ENCODE measurements at places on chromosomes 5 and 9. TPM values are rescaled to one million over a fixed set of nuclear protein-coding genes. Genes with fewer than 3 reads are reported as not detected.

- DNase-seq: no peak
These were observed 316.0 kb upstream of the DMAC1 start for GRCh38 chr9:8115570-8115969.

DNA sequence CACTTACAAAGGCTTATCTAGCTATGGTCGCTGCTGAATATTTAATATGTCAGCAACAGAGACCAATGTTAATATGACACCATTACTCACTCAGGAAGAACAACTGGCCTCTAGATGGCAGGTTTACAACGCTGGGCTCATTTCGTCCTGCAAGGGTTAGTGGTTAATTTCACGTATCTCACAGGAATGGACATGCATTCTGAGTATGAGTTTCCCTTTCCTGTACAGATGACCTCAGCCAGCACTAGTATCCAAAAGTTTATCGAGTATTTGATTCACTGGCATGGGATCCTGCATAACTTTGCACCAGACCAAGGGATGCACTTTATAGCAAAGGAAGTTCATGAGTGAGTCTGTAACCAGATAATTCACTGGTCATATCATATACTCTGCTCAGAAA is 8.7 kb upstream of the TRPC7 start:
- peak; percentile 50 for DNase-seq

The ENG gene
- polyA plus RNA-seq: 74.0 TPM

DNA sequence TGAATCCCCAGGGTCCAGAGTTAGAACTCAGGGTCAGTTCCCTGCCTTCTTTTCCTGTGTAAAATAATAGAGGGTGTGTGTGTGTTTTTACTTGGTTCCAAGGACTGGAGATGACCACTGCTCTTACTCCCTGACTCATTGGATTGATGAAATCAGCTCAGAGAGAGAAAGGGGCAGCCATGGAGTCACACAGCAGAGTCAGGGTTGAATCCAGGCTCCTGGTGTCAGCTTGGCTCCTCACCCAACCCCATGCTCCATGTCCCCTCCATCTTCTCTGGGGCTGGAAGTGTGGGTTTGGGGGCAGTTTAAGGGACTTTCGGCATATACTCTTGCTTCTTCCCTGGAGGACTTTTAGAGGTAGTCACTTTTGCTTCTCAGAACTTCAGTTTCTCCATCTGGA is 21.6 kb downstream of the DAB2IP start:
- DNase-seq: no peak

The CXXC5 gene
- 205 TPM for polyA plus RNA-seq

DNA sequence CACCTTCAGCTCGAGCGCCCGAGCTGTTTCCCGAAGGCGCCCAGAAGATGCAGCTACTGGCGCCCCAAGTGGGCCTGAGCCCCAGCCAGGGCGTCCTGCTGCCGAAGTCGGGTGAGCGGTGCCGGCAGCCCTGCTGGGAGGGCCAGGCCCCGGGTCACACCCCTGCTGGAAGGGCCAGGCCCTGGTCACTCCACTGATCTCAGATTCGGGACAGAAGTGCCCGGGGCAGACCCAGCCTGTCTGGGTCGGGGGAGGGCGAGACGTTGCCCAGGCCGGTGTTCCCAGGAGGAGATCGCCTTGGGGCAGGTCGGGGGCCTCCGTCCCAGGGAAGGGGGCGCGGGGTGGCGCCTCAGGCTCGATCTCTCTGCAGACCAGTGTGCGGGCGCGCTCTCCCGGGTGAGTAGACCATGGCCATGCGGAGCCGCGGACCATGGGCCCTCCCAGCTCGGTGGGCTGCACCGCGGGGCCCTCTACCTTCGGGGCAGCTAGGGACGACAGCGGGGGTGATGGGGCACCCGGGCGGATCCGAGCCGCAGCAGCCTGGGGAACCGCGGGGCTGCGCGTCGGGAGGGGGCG is 2.3 kb downstream of the LCNL1 start:
- DNase-seq: no peak

DNA sequence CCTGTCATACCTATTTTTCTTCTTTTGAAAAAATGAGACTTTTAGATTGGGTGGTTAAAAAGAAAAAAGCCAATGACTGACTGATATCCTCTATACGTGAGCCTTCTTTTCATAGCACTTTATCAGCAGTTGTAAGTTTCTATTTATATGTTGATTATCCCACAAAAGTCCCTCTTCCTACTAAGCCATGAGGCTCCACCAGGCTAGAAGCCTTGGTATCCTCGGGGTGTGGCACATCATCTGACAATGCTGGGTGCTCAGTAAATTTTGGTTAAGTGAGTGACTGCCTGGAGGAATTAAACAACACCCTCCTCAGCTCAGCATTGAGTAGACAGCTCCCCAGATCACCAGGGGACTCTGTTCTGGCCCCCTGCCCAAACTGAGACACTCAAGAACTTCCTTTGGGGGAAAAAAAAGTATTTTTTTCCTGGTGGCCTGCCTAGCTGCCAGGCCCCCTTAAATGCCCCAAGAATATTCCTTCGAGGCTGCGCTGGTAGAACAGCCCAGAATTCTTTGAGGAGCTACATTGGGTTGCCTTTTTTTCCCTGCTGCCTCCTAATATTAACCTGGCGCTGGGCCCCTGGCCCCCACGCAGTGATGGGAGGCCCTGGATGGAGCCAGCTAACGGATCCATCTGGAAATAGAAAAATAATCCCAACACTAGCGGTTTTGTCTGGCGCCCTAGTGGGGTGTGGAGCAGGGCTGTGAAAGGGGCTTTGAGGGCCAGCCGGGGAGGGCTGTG is 23.4 kb upstream of the COL27A1 start:
- no peak for DNase-seq

The MEF2C gene
- polyA plus RNA-seq: 43.4 TPM

The PAPPA gene
- 8.4 TPM for polyA plus RNA-seq

DNA sequence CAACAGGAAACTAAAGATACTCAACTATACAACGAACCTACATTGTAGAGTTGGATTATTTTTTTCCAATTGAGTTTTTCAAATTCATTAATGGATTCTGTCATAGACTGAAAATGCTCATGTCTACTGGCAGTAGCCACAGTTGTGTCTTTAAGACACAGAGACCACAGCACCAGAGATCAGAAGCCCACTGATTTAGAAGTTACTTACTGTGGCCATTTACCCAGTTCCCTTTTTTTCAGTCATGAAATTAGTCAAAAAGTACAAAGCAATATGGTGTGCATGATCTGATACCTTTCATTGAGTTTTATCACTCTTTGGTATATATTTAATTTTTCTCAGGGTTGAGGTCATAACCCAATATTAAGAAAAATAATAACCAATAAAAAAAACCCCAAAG is 1640.2 kb upstream of the WWC1 start:
- no peak for DNase-seq

- DNase-seq: no peak
These were observed 614.1 kb downstream of the EBF1 start for GRCh38 chr5:158485604-158486081.

- DNase-seq: no peak
These were observed 12.0 kb downstream of the PRKACG start for GRCh38 chr9:69001921-69002320.

DNA sequence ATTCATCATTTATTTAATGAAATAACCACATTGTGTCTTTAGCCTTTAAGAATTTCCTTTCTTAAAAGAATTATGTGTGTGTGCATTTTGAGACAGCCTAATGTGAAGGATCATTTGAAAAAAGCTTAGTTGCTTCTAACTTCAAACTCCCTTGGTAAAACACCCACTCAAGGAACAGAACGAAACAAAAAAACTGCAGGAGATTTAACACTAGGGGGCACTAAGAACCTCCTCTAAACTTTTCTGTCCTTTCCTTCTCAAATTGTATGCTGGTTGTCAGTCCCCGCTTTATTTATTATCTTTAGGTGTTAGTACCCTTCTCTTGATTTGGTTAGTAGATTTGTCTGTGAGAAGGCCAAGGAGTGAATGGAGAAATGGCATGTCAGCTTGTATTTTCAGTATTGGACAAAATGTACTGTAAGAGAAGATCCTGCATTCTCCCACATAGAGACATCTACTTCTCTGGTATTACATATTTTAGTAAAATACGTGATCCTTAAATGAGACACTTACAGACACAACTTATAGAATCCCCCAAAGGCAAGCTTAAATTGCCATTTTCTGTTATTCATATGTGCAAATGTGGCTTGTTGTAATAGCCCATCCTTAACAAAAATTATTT is 229.7 kb downstream of the MRPS30 start:
- DNase-seq: peak; percentile 15

The FBP2 gene
- polyA plus RNA-seq: not detected

- no peak for DNase-seq
These were observed 288.7 kb downstream of the DOCK8 start for GRCh38 chr9:503326-503725.

- DNase-seq: no peak
These were observed 5.5 kb downstream of the TTC16 start for GRCh38 chr9:127721391-127721821.

DNA sequence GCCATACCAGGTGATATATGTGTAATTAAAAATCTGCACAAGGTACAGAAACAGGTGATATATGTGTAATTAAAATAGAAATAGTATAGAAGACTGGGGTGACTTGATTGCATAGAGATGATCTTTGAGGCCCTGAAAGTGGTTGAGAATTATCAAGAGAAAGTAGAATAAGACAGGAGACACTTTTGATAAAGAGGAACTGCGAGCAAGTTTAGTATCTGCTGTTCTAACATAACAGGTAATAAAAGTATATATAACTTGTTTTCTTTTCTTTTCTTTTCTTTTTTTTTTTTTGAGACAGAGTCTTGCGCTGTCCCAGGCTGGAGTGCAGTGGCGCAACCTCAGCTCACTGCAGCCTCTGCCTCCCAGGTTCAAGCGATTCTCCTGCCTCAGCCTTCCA is 5.4 kb downstream of the SNX2 start:
- DNase-seq: no peak

The KCNMB1 gene
- polyA plus RNA-seq: 2.1 TPM

DNA sequence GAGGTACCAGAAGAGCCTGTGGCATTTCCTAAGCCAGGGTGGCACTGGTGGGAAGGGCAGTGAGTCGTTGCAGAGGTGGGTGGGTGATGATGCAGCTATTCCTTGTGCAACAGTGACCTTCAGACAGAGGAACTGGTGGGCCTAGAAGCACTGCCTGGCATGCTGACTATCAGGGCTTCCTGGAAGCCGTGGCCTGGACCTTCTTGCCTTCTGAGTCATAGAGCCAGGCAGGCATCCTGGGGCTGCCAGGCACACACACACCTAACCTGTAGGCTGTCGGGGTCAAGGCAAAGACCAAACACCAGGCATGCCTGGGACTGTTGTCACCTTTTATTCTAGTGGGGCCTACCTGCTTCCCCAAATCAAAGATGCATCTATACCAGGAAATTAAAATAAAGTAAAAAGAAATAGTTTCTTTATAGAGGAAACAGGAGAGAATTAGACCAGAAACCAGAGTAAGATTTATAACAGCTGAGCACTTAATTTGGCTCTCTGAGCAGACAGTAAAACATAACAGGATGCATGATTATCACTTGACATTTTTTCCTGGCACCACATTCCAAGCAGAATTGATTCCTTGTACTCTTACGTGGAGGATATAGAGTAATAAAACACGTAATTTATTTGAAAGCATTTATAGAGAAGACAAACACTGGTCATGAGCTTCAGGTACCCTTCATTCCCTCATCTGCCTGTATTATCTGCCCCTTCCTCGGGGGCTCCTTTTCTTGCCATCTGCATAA is 25.1 kb downstream of the NANS start:
- DNase-seq: no peak

The FRRS1L gene
- polyA plus RNA-seq: 2.9 TPM

The CCL27 gene
- 0.95 TPM for polyA plus RNA-seq
